ENCODE measurements at places on chromosomes 11 and 22.

DNA sequence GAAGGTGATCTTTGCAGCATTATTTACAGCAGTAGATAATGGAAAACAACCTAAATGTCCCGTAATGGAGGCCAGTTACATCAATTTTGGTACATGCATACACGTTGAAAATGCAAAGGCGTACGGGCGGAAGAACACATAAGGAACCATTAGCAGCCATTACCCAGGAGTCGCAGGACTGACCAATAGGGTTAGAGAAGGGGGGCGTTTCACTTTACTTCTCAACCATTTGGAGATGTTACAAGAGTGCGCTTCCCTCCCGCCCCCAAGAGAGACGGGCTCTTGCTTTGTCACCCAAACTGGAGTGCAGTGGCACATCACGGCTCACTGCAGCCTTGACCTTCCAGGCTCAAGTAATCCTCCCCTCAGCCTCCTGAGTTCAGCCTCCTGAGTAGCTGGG lies 52.8 kb upstream of the SLC35C1 start:
- no peak for DNase-seq

DNA sequence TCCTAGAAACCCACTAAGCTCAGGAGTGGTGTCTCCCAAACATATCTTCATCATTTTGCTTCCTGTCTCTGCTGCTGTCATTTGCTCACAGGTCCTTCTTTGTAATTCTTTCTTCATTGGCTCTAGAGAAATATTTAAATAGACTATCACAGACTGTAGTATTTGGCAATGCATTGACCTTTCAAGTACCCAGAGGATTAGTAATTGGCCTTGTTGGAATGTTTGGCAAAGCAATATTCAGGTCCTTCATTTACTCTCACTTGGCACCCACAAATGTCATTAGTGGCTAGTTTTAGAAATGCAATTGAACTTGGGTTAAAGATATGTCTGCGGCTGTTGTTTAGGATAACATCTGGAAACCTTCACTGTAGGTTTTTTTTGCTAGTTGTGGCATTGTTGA lies 11.6 kb downstream of the OR4C5 start:
- no peak for DNase-seq

GRCh38 chr11:70661761-70662501 lies 263.6 kb downstream of the CTTN start:
- DNase-seq = no peak

GRCh38 chr11:94325681-94326080 lies 21.3 kb downstream of the IZUMO1R start:
- no peak for DNase-seq
